ENCODE measurements at places on chromosomes 11 and 22.

DNA sequence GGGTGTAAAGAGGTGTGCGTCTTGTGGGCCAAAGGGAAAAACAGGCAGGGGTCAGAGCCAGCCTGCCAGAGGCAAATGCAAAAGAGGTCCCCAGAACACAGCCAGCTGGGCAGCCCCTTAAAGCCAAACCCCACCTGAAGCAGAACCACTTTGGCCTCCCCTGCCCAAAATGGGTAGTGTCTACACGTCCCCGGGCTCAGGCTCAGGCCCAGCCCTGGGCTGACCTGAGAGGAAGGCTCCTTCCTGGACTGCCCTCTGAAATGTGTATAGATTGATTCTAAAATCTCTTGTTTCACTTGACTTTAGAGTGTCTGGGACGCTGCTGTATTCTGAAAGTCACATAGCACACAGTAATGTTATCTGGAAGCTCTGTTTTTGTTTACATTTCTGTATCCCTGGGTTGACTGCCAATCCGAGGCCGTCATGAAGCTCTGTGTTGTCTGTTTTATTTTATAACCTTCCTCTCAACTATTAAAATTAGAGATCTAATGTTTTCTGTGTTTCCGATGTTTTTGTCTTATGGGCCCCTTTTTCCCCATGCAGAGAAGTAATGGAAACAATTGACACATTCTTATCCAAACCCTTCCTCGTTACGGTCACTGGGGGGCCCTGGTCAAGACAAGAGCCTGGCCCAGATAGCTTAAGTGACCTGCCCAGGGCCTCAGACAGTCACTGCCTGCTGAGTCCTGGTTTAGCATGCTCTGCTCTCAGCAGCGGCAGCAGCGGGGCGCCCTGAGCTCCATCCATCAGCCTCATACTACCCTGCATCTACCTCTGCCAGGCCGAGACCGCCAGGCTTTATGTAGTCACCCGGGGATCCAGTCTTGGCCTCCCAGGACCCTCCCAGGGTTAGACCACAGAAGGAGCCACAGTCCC lies 10.1 kb downstream of the OVOL1 start:
- DNase-seq = no peak

DNA sequence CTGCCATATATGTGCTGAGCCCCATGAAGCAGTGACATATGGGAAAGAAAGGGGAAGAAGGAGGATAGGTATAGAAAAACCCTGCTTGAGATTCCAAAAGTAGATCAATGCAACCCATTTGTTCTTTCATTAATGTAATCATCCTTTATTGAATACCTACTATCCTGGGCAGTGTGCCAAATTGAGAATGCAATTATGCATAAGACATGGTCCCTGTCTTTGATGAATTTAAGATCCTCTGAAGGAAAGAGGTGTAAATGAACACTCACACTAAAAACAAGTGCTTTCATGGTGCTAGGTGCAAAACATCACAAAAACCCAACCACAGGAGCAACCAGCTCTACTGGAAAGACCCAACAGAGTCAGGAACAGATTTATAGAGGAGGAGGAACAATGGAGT lies 29.7 kb downstream of the FLI1 start:
- DNase-seq = no peak

DNA sequence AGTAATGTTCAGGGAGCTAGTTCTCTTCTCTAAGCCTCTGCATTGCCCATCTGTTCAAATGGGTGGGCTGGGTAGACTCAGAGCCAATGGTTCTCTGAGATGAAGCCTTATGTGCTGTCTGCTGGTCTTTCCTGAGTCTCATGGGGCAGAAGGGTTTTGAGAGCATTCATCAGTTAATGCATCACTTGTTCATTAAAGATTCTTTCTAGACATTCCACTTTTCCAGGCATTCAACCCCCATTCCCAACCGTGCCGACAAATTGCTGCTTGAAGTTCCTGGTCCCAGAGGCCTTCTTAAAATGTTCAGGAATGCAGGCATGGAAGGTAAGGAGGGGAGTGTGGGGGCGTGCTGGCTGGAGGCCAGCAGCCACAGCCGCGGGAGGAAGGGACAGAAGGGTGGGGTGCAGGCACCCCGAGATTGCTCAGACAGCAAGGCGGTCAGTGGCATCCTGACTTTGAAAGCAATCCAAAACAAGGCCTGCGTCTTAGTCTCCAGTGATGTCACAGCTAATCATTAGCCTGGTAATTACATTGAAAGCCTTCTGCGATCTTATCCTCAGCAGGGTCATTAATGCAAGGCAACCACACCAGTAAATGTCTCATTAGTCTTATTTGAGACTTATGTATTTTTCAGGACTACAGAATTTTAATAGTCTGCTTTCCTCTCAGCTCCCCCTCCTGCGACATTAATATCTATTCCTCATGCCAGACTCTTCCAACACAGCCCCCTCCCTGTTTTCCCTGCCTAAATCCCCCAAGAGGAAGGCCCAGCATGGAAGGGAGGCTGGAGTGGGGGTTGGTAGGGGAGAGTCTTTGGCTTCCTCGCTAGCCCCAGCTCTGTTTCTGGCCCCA lies 328.8 kb downstream of the MIAT start:
- DNase-seq = no peak

DNA sequence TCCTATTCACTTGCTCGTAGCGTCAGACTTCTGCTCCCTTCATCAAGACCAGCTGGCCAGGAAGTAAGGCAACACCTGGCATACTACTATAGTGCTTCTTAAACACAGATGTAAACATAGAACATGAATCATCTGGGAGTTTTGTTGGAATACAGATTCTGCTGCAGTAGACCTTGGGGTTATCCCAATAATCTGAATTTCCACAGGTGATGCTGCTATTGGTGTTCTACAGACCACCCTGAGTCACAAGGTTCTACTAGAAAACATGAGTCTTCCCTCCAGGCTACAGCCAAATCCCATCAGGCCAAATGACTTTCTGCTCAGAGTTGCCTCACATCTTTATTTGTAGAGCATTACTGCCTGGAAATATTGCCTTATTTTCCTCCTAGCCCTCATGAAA lies 175.2 kb downstream of the NELL1 start:
- DNase-seq = no peak

GRCh38 chr11:128595221-128595620 lies 7.9 kb upstream of the ETS1 start:
- DNase-seq = no peak

- no peak for DNase-seq
Measured at GRCh38 chr11:115452241-115452640, 52.0 kb downstream of the CADM1 start.

GRCh38 chr11:118614511-118614910 lies 7.1 kb downstream of the PHLDB1 start:
- DNase-seq = no peak

DNA sequence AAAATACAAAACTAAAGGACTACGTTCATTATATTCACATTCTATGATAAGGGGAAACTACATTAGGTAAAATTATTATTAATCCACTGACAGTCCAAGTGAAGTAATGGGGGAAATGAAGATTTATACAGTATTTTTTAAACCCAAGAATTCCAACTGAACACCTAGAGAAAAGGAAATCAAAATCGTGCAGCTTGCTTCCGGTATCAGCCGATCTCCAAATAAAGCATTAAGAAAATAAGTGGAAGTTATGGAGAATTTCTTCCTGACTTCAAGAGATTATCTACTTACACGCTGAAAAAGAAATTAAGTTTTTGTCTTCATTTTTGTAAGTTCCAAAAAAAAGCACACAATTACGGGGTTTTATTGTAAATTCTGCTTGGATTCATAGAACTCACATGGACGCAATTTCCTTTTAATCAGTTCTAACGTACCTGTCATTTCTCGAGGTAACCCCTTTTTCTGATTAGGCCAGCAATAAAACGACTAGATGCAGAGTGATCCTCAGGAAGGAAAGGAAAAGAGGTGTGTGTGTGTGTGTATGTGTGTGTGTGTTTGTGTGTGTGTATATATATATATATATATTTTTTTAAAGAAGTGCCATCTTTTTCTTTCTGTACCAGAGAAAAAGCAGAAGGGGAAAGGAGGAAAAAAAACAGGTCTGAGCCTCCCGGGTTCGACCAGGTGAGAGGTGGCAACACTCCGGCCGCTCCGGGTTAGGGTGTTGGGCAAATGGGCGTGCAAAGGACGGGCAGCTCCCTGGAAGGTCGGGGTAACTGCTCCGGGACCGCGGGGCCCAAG lies 1.1 kb downstream of the ZBTB44 start:
- DNase-seq = no peak
